ENCODE measurements at places on chromosomes 4 and X.

- no peak for DNase-seq
Measured at GRCh38 chr4:8419222-8420041, 21.1 kb downstream of the ACOX3 start.

- no peak for DNase-seq
Measured at GRCh38 chr4:112847045-112847444, 202.4 kb upstream of the ANK2 start.

- no peak for DNase-seq
Measured at GRCh38 chr4:10072420-10073017, 44.1 kb downstream of the WDR1 start.

- no peak for DNase-seq
Measured at GRCh38 chrX:9271789-9272525, 192.9 kb upstream of the TBL1X start.

DNA sequence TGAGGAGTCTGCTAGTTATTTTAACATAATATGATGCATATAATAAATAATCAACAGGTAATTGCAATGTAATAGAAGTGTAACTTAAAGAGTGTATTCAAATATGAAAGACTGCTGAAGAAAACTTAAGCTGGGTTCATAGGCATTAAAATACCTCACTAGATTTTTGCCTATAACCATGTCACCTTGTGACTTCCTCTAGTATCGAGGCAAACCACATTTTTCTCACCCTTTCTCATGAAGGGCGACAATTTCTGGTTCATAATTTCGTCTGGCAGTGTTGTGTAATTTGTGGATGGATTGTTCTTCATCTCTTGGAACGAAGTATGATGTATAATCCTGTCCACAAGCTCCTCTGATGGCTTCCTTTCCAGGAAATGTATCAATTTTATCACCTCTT is 16.0 kb downstream of the SULT1E1 start:
- no peak for DNase-seq

GRCh38 chr4:29805245-29805644 is 914.9 kb upstream of the PCDH7 start:
- DNase-seq: no peak

DNA sequence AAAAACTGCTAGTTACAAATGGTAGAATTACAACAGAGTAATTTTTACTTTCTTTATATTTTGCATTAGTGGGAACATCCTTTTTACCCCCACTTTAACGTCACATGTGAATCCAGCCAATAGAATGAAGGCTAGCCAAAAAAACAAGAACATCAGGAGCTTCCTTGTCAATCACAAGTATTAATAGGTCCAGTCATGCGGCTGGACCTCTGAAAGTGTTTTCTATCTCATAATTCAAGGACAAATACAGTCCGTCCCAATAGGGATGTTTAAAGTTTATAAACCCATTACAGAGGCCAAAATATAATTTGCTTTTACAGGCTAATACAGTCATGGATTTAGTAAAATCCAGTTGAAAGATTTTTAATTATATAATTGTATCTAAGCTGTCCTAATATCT is 110.7 kb downstream of the APBB2 start:
- DNase-seq: no peak

- DNase-seq: no peak
Measured at GRCh38 chr4:47526281-47526680, 41.2 kb downstream of the ATP10D start.

DNA sequence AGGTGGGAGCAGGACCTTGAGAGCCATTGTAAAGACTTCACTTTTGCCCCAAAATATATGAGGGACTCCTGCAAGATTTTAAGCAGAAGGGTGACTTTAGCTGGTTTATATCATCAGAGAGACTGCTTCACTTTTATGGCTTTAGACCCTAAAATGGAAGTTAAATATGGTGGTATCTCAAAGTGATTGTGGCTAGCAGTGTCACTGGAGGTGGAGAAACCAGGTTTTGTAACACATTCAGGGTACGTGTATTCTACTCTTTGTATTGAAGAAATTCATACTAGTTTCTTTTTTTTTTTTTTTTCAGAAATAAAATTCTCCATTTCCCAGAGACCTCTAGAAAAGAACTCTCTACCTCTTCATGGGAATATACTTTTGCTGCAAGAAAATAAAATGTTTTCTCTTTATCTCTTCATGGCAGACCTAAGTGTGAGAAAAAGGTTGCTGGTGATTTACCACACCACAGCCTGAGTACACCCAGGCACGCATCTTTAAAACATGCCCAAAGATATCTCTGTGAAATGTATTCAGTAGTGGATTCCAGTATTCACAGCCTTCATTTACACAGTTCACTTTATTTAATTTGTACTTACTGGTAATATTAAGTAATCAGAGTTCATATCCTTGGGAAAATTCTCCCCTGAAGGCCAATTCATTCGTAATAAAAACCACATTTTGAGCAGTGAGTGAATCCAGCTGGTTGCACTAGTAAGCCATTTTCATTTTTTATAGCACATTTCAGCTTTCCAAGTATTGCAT is 74.3 kb upstream of the GUCY1A1 start:
- no peak for DNase-seq

- DNase-seq: no peak
Measured at GRCh38 chr4:147582386-147583060, 34.7 kb upstream of the TMEM184C start.

DNA sequence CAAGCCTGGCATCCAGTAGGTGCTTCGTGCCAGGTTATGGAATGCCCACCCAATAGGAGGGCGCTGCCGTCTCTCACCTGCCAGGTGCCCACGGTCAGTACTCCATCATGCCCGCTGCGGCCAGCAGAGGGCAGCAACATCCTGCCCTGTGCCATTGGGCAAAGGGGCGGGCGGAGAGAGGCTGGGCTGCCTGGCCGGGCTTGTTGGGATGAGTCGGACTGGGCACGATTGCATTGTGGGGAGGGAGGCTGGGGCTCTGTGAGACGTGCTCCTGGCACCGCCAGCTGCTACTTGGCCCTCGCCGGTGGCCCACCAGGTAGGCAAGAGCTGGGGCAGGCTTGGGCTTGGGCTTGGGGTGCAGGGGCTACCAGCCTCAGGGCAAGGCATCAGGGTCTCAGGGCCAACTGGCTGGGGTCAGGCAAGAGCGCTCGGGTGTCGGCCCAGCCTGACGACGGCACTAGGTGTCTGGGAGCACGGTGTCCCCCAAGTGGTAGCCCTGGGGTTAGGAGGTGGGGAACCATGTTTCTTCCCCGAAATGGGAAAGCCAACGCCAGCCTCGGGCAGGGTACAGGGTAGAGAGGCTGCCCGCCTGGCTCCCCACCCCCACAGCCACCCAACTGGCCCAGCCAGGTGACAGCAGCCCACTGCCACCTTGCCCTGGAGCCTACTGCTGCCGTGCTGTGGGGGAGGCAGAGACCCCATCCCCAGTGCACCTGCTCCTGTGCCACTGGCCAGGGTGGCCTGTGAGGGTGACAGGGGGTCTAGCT is at the start of gene PLXNB3:
PLXNB3 (plus strand) TSS at position 261 of the 767 bp plus-strand sequence. CDS start 1,287 bp downstream, outside the sequence.
- DNase-seq: peak; percentile 75

DNA sequence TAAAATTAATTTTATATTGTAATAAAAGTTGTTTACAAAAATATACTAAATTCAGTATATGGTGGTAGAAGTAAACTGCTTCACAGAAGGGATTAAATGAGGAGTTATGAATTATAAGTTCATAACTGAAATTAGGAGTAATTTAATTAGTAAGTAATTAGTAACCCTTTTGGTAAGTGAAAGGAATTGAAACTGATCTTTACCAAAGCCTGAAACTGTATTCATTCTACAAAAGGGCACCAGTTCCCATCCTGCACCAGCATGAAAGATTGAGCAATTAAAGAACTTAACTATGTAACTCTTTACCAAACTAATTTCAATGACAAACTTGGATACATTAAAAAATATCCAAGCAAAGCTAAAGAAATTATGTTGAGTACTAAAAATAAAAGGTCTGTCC is 8.2 kb downstream of the MED14 start:
- DNase-seq: no peak

- no peak for DNase-seq
Measured at GRCh38 chr4:155681886-155682285, 15.2 kb downstream of the GUCY1A1 start.

- no peak for DNase-seq
Measured at GRCh38 chr4:77002321-77003107, 53.0 kb downstream of the SEPTIN11 start.

DNA sequence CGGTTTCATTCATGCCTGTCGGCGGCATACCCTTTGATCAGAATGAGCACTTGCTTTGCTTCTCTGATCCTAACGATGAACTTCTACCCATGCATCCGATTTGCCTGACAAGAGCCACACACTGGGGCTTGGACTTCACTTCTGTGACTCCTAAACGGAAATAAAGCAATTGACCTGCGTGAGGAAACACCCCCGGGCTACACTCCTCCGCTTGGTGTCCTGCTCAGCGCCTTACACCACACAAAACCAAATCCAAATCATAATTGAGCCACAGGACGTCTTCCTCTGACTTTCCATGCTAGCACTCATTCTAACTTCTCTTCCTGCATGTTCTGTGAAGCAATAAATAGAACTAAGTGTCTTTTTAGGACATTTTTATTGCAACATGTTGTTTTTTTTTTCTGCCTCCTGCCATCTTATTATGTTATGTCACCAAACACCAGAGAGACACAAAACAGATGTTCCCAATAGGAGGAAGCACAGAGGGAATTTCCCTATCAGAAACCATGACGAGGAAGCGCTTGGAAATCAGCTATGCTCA is 110.8 kb upstream of the FAM9B start:
- DNase-seq: no peak

DNA sequence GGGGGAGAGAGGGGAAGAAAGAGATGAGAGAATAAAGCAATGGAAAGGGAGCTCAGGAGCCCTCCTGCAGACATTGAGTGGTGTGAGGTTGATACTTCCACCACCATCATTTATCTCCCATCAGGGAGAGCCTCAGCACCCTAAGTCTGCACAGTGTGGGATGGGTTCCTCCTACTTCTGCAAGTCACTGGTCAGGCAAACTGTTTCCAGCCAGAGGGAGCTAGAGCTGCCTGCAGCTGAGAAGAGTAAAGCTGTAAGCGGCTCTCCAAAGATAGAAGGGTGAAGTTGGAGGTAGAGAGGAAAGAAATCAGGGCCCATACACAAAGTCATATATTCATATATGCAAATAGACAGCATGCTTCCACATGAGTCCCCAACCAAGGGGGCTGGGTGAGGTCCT is 21.9 kb upstream of the ZNF81 start:
- no peak for DNase-seq

GRCh38 chr4:42478509-42478908 is 81.2 kb downstream of the SHISA3 start:
- DNase-seq: no peak

DNA sequence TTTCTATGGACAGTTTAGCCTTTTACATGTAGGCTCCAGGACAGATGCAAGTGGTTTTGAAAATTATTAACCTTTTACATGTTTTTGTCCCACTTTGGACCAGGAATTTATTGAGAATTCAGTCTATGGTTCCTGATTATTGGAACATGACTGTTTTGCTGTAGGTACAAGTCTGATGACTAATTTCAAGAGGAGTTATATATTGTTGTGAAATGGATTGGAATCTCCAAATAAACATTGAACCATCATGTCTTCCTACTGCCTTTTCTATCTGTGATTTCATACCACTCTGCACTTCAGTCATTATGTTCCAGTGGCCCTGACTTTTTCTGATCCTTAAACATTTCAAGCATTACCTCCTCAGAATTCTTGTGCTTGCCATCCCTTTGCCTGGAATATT is 35.9 kb downstream of the TBC1D19 start:
- no peak for DNase-seq

- DNase-seq: no peak
Measured at GRCh38 chr4:13783800-13784411, 156.4 kb upstream of the BOD1L1 start.

- no peak for DNase-seq
Measured at GRCh38 chrX:111282139-111282538, 11.9 kb upstream of the CAPN6 start.

DNA sequence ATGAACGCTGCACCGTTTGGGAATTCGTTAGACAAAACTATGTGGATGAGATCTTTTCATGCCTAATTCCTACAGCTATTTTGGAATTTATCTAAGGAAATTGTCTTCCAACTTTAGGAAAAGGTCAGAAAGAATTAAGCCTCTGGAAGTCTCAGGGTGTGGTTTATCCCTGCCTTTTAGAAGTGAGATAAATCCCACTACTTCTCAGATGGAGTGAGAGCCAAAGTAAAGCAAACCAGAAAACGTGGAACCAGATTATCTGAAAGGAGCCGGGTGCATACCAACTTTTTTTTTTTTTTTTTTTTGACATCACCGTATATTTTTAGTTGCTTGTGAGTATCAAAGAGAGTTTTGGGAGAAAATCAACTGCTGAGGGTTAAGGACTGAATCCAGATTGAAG is 79.6 kb downstream of the VCX2 start:
- no peak for DNase-seq
